ENCODE measurements at places on chromosomes 2 and 18. TPM values are rescaled to one million over a fixed set of nuclear protein-coding genes. Genes with fewer than 3 reads are reported as not detected.

- no peaks in the 10 kb centered on the region for H3K27me3 ChIP-seq
- H3K4me3 ChIP-seq = no peak overlapping the region
- H3K4me1 ChIP-seq = peaks cover 34% of the 10 kb centered on the region
Measured at GRCh38 chr2:98012561-98012991, 16.8 kb upstream of the TMEM131 start.

- H3K4me1 ChIP-seq = no peaks in the 10 kb centered on the region
- peaks cover 56% of the 10 kb centered on the region for H3K27me3 ChIP-seq
- H3K27ac ChIP-seq = no peak overlapping the region
- DNase-seq = no peak
Measured at GRCh38 chr2:181649436-181649979, 7.4 kb downstream of the CERKL start.

The SH3BP4 gene
- 0.26 TPM for total RNA-seq

DNA sequence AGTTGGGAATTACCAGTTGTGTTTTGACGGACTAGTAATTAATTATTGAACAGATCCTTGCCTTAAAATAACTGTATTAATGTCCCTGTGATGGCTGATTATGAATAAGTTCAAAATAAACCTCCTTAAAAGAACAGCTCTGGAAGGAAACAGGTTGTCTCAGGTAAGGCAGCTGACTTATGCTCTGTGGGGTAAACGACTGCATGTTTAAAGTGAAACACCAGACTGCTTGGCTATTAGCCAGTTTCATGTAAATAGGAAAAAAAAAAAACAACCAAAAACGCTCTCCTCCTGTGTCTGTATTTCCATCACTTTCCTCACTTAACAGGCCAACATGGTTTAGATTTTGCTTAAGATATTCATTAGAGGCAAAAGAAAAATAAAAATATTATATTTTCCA is 243.6 kb downstream of the TMEM182 start:
- H3K36me3 ChIP-seq = no peaks in the 10 kb centered on the region
- no peaks in the 10 kb centered on the region for H3K27me3 ChIP-seq
- no peak overlapping the region for H3K27ac ChIP-seq
- no peak for DNase-seq

- H3K4me3 ChIP-seq = no peak overlapping the region
- no peaks in the 10 kb centered on the region for H3K4me1 ChIP-seq
- no peak overlapping the region for H3K27ac ChIP-seq
- no peaks in the 10 kb centered on the region for H3K36me3 ChIP-seq
Measured at GRCh38 chr2:160139350-160139749, 60.7 kb downstream of the ITGB6 start.

GRCh38 chr2:1972948-1973347 is 228.6 kb upstream of the PXDN start:
- H3K4me1 ChIP-seq = no peaks in the 10 kb centered on the region
- H3K4me3 ChIP-seq = no peak overlapping the region
- H3K27ac ChIP-seq = no peak overlapping the region

GRCh38 chr2:127985026-127985734 is 42.7 kb downstream of the SAP130 start:
- H3K36me3 ChIP-seq = peaks cover 48% of the 10 kb centered on the region
- H3K27me3 ChIP-seq = no peaks in the 10 kb centered on the region
- H3K4me3 ChIP-seq = no peak overlapping the region

The DUSP19 gene
- total RNA-seq = 1.0 TPM

GRCh38 chr2:183630964-183631363 is 506.7 kb downstream of the NUP35 start:
- H3K4me1 ChIP-seq = no peaks in the 10 kb centered on the region
- H3K36me3 ChIP-seq = no peaks in the 10 kb centered on the region
- no peaks in the 10 kb centered on the region for H3K27me3 ChIP-seq

DNA sequence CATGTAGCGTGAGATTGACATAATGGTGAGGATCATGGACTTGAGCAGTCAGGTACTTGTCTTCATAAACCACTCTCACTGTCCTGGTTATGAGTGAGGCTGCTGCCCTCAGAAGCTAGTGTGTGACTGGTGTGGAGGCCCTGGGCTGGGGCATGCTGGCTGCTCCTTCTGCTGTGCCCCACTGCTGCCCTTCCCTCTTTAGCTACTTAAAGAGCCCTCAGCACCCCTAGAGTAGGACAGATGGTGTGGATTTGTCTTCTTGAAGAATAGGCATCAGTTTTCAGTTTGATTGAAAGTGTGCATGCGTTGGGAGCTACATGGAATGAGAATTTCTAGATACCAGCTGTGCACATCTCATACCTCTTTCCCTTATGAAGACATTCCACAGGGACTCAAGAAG is 15.4 kb downstream of the CPLX4 start:
- H3K4me3 ChIP-seq = no peak overlapping the region
- DNase-seq = no peak
- peaks cover 30% of the 10 kb centered on the region for H3K27me3 ChIP-seq
- peaks cover 6% of the 10 kb centered on the region for H3K4me1 ChIP-seq

GRCh38 chr2:37189452-37190153 is 1.1 kb upstream of the SULT6B1 start:
- H3K27ac ChIP-seq = no peak overlapping the region
- DNase-seq = no peak
- peaks cover 15% of the 10 kb centered on the region for H3K4me1 ChIP-seq
- no peak overlapping the region for H3K4me3 ChIP-seq
- H3K36me3 ChIP-seq = no peaks in the 10 kb centered on the region
- peaks cover 22% of the 10 kb centered on the region for H3K27me3 ChIP-seq

The GALR1 gene
- total RNA-seq = not detected

The CYS1 gene
- 0.70 TPM for total RNA-seq

- no peak overlapping the region for H3K4me3 ChIP-seq
- H3K36me3 ChIP-seq = no peaks in the 10 kb centered on the region
- H3K27me3 ChIP-seq = no peaks in the 10 kb centered on the region
- DNase-seq = no peak
- H3K4me1 ChIP-seq = peaks cover 40% of the 10 kb centered on the region
Measured at GRCh38 chr2:108575132-108575966, 41.1 kb downstream of the LIMS1 start.

DNA sequence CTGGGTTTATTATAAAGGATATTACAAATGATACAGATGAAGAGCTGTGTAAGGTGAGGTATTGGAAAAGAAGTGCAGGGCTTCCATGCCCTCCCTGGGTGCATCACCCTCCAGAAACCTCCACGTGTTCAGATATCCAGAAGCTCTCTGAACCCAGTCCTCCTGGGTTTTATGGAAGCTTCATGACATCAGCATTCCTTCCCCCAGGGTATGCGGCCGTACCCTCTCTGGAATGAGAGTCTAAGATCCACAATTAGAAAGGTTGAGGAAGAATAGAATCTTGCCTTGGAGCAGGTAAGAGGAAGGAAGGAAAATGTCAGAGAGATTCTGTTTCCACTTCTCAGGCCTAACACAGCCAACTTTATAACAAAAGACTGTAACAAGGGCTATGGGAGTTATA is 208.2 kb upstream of the DCC start:
- no peak overlapping the region for H3K27ac ChIP-seq
- DNase-seq = no peak
- H3K4me3 ChIP-seq = no peak overlapping the region
- H3K36me3 ChIP-seq = no peaks in the 10 kb centered on the region
- no peaks in the 10 kb centered on the region for H3K27me3 ChIP-seq

GRCh38 chr2:212228743-212229171 is 309.8 kb downstream of the ERBB4 start:
- H3K4me3 ChIP-seq = no peak overlapping the region
- H3K27me3 ChIP-seq = no peaks in the 10 kb centered on the region
- no peak overlapping the region for H3K27ac ChIP-seq
- no peaks in the 10 kb centered on the region for H3K4me1 ChIP-seq

The MTCL1 gene
- total RNA-seq = 0.20 TPM

DNA sequence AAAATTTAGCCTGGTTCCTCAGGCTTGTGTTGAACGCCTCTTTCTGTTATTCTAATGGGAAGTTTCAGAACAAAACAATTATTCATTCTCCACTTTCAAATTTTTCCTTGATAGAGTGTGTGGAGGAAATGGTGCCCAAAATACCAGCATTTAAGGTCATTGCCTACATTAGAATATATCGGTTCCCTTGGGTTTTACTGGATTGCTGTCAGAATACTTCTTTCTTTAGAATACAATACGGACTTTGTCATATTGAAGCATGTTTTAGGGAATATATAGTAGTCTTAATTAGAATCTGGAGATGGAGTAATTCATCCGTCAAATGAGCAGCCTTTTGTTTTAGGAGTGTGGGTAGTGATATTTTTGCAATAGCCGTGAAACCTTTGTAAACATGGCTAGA is 13.3 kb downstream of the LIMS1 start:
- peaks cover 13% of the 10 kb centered on the region for H3K36me3 ChIP-seq
- no peak overlapping the region for H3K27ac ChIP-seq
- H3K4me1 ChIP-seq = no peaks in the 10 kb centered on the region
- H3K4me3 ChIP-seq = no peak overlapping the region

GRCh38 chr2:169659320-169659719 is 34.9 kb downstream of the CFAP210 start:
- no peaks in the 10 kb centered on the region for H3K36me3 ChIP-seq
- H3K4me3 ChIP-seq = no peak overlapping the region
- DNase-seq = no peak
- H3K4me1 ChIP-seq = no peaks in the 10 kb centered on the region
- H3K27ac ChIP-seq = no peak overlapping the region

DNA sequence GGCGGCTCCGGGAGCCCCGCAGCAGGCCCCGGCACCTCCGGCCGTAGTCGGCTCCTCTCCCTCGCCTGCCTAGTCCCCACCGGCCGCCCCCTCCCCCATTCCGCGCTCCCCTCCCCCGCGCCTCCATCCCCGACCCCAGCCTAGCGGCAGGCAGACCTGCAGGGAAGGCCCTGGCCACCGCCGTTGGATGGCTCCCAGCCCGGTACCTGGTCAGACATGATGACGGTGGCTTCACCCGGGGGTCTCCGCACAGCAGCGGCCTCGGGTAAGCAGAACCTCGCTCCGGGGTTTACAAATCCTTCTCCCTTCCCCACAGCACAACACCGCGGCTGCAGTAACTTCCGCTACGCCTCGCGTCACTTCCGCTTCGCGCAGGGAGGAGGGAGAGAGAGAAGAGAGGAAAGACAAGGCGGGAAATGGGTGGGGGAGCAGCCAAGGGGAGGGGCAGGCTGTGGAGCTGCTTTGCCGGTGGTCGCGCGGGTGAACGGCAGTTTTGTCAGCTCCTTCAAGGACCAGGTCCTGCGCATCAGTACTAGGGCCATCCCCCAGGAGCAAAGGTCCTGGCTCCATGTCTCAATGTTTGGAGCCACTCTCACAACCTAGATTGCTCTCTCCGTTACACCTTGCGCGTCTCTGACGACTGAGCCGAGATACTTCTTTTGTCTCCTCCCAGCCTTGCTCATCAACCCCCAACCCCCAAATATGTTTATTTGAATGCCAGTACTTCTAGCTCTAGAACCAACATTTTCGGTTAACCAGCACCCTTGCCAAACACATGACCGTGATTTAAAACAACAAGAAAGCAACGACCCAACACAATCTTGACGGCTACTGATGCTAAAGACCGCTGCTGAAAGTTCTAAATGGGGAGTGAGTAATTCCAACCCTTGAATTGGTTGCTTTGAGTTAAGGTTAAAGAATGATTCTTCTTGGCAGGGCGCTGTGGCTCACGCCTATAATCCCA is at the start of gene SUMO1:
SUMO1 (minus strand) TSS at position 364 of the 964 bp plus-strand sequence; CDS start at position 218, 146 bp downstream.
- H3K27me3 ChIP-seq = peaks cover 4% of the 10 kb centered on the region
- peaks cover 26% of the 10 kb centered on the region for H3K4me1 ChIP-seq
- DNase-seq = peak; percentile 89
- H3K27ac ChIP-seq = peak within 1 kb of the TSS; percentile 93
- peaks cover 4% of the 10 kb centered on the region for H3K36me3 ChIP-seq
- H3K4me3 ChIP-seq = peak within 1 kb of the TSS; percentile 98

DNA sequence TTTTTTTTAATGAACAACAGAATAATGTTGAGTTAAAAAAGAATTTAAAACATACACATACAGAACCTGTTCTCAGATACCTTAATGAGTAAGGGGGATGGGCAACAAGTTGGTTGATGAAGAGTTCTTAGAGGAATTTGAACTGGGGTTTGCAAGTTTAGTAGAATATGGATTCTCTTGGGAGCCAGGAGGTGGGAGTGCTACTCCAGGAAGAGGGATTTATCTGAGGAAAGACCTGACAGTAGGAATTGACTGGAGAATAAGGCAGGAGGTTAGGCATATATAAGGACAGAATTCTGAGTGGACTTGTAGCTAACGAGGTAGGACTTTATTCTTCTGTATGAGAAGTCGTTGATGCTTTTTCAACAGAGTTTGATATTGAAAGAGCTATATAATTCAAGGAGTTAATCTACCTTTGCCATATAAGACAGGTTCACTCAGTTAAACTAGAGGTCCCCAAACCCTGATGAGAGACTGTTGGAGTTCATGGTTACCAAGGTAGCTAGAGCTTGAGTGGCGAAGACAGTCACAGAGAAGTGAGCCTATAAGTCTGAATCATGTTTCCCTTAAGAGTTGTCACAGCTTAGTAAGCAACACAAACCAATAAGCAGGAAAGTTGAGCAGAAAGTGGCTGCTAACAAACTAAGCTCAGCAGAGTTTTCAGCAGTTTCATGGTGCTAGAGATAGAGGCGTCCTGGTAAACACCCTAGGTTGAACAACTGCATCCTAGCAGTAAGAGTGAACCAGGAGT is 88.2 kb downstream of the NCOA1 start:
- no peak for DNase-seq
- H3K4me3 ChIP-seq = peak overlapping the region; percentile 9
- H3K36me3 ChIP-seq = peaks cover 35% of the 10 kb centered on the region
- H3K27ac ChIP-seq = peak overlapping the region; percentile 84
- H3K27me3 ChIP-seq = no peaks in the 10 kb centered on the region

GRCh38 chr2:150332383-150332782 is 155.1 kb downstream of the RND3 start:
- H3K4me3 ChIP-seq = no peak overlapping the region
- no peak overlapping the region for H3K27ac ChIP-seq
- H3K4me1 ChIP-seq = no peaks in the 10 kb centered on the region
- no peaks in the 10 kb centered on the region for H3K27me3 ChIP-seq
- no peak for DNase-seq

DNA sequence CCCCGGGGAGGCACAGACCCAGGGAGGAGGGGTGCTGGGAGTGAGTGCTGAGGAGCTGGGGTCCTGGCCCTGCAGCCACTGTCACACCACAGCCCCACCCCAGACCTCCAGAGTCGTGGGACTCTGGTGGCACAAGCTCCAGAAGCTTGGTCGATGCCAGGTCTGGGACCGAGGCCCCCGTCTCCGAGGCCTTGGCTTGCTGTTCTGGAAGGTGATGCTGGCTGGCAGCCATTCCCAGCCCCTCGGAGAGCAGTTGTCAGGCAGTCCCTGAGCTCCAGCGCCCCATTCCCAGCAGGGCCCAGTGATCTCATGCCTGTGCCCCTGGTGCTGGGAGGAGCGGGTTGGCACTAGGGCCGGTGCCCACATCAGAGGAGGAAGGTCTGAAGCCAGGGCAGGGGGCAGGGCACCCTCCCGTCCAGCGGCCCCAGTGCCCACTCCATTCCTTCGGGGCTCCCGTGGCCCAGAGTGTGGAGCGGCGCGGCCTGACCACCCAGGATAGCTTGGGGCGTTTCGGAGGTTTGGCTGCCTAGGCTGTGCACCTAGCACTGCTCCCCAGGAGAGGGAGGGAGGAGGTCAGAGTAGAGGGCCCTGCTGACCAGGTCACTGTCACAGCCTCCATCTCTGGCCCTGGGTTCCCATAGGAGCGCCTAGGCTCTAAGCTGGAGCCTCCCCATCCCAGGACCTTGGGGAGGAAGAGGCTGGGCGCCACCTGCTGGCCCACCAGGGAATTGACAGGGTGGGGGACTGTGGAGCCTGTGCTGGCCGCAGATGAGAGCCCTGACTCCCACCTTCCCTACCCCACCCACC is 16.8 kb upstream of the ALPI start:
- no peaks in the 10 kb centered on the region for H3K4me1 ChIP-seq
- no peaks in the 10 kb centered on the region for H3K36me3 ChIP-seq
- peaks cover 2% of the 10 kb centered on the region for H3K27me3 ChIP-seq
- H3K4me3 ChIP-seq = no peak overlapping the region
